ENCODE measurements at places on chromosomes 1 and 21. TPM values are rescaled to one million over a fixed set of nuclear protein-coding genes. Genes with fewer than 3 reads are reported as not detected.
A peak's percentile ranks its signal among the peaks of the same experiment; 100 is the strongest.

Gene A3GALT2
- not detected for total RNA-seq

Gene DCDC2B
- not detected for total RNA-seq

Gene FASLG
- not detected for total RNA-seq

Gene PLEKHN1
- total RNA-seq, result 0.34 TPM

Gene HFM1
- not detected for total RNA-seq

Gene BACE2
- 0.50 TPM for total RNA-seq

Gene UBE4B
- 35.2 TPM for total RNA-seq

DNA sequence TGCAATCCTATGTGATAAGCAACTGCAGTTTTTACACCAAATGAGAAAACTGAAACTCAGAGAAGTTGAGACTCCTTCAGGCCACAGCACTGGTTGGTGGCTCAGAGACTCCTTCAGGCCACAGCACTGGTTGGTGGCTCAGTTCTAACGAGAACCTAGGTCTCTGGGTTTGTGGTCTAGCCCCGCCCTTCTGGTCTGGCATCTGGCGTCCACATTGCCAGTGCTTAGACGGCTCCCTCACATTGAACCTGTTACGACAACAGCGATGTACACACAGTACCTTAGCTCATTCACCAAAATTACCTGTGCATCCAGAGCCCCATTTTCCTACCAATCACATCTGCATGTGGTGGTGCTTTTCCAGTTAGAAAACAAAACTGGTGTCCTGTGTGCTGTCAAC, 66.1 kb downstream of the NID1 start:
- peak overlapping the region; percentile 64 for H3K27ac ChIP-seq
- no peaks in the 10 kb centered on the region for H3K27me3 ChIP-seq
- DNase-seq, result no peak
- H3K4me1 ChIP-seq, result peaks cover 26% of the 10 kb centered on the region
- peaks cover under 1% of the 10 kb centered on the region for H3K36me3 ChIP-seq
- no peak overlapping the region for H3K4me3 ChIP-seq

DNA sequence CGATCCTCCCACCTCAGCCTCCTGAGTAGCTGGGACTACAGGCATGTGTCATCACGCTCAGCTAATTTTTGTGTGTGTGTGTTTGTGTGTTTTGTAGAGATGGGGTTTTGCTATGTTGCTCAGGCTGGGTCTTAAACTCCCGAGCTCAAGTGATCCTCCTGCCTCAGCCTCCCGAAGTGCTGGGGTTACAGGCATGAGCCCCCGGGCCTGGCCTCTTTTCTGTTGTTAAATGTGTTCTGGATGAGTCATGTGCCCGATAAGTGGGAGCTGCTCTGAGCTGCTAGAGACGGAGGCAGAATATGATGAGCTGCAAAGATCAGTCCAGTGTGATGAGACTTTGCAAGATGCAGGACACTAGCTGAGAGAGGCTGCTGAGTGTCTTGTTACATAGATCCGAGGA, 75.5 kb downstream of the VPS13D start:
- H3K4me3 ChIP-seq, result no peak overlapping the region
- peaks cover 67% of the 10 kb centered on the region for H3K36me3 ChIP-seq
- H3K4me1 ChIP-seq, result peaks cover 4% of the 10 kb centered on the region
- no peaks in the 10 kb centered on the region for H3K27me3 ChIP-seq
- no peak overlapping the region for H3K27ac ChIP-seq

GRCh38 chr1:228830954-228831481, 95.7 kb downstream of the RHOU start:
- peaks cover 45% of the 10 kb centered on the region for H3K4me1 ChIP-seq
- H3K36me3 ChIP-seq, result no peaks in the 10 kb centered on the region
- no peaks in the 10 kb centered on the region for H3K27me3 ChIP-seq
- H3K4me3 ChIP-seq, result no peak overlapping the region

Measured in SJSA1 (cell line).